ENCODE measurements at places on chromosomes 1 and 21.
A peak's percentile ranks its signal among the peaks of the same experiment; 100 is the strongest.

- no peak for DNase-seq
Measured at GRCh38 chr1:89670163-89670562, 37.2 kb downstream of the LRRC8C start.

GRCh38 chr1:85943945-85944344 is 212.6 kb downstream of the COL24A1 start:
- DNase-seq, result no peak

DNA sequence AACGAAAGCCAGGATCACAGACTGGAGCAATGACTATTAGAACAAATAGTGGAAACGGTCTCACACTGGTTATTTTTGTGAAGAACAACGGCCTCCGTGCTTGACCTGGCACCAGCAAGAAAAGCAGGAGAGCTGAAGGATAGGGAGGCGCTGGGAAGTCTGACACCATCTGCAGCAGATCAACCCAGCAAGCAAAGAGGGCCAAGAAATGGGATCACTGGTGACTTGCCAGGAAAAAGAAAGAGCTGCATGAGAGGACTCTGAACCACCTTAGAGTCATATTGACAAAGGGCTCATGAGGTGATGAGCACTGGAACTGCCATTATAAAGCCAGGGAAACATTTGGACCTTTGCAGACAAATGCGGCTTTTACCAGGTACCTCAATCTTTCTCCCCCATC is 25.0 kb downstream of the MTOR start:
- no peak for DNase-seq

DNA sequence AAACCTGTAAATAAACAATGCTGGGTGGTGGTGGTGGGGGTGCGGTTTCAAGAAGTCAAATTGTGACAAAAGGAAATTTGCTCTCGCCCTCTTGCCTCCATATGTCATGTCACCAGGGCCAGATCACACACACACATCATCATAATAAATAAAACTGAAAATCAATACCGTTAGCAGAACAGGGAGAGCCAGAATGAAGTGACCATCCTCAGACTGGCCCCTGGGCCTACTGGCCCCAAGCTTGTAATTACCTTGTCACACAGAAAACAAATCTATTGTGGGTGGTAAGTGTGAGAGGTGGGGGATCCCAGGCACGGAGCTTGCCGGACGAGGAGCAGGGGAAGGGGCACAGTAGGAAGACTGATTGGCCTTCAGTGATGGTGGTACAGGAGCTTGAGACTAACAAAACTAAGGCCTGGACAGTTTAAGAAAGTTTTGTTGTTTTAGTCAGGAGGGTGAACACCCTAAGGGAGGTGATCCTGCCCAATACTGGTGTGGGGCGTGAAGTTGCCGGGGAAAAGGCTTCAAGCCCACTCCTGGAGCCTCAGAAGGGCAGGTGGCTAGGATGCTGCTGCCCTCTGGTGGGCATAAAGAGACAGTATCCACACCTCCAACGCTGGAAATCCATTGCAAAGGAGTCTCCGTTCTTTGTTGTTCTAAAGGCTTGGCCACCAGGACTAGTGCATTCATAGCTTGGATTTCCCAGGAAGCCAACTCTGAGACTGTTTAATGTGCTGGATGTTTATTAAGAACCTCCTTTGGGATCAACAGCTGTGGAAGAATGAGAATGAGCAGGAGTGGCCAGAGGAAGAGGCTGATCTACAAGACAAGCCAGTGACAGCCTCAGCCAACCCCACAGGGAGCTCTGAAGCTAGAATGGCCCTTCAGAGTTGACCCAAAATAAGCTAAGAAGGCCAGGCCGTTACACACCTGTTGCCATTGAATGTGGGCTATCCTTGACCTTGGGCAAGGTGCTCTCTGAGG is 8.1 kb upstream of the C1orf216 start:
- DNase-seq, result peak; percentile 18

GRCh38 chr1:62487956-62488355 is 51.1 kb downstream of the USP1 start:
- DNase-seq, result no peak

GRCh38 chr1:227763246-227764018 is 28.2 kb downstream of the SNAP47 start:
- DNase-seq, result no peak

- DNase-seq, result peak; percentile 4
Measured at GRCh38 chr21:15514073-15514946, 215.5 kb upstream of the USP25 start.

DNA sequence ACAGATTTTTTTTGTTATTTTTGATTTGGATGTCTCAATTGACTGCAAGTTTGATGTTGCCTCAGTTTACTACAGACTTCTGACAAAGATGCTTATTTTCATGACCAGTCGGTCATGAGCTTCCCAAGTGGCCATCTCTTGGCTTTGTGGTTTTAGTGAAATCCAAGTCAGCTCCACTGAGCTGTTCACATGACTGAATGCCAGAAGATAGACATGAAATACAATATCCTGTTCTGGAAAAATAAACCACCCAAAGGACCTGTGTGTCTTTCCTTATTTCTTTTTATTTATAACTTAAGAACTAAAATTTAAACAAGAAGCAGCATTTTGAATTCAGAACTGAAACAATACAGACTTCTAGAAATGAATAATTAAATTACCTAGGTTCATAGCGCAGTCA is 89.3 kb downstream of the HMCN1 start:
- no peak for DNase-seq

DNA sequence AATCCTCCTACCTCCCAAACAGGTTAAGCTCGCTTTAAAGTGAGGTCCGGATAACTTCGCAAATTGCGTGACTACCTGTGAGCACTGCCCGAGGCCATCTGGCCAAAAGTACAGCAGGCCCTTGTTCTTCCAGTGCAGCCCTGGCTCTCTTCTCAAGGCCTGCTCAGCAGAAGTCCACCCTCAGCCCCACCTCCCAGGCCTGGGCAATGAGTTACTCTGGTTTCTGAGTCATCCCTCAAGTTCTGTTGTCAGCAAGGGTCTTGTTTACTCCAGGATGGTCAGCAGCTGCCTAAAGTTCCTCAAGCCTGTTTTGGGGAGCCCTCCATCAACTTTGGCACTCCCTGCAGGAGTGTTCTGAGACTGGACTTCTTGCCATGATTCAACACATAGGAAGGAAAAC is 101.7 kb downstream of the BCAR3 start:
- DNase-seq, result no peak

All from stimulated activated CD4-positive, alpha-beta T cell treated with anti-CD3 and anti-CD28 coated beads, Interleukin-15, amount 100 ng/mL, for 1 hour (primary cell).